ENCODE measurements at places on chromosomes 3 and 15.

DNA sequence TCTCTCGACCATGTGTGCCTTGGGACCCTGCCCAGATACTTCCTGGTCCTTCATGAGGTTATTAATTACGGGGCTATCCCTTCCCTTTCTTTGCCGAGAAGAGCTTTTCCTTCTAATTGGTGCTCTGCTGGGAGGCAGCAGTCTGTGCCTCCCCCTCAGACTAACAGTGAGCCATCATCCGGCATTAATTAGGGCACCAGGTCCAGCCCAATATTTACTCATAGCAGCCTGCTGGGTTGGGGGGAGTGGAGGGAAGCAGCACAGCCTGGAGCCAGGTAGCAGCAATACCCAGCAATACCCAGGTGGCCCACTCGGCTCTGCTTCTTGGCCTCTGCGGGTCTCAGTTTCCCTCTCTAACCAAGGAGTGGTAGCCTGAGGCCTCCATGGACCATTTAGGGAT, 20.1 kb downstream of the CACNA2D2 start:
- no peak for DNase-seq

GRCh38 chr3:11346416-11346815, 74.2 kb downstream of the ATG7 start:
- DNase-seq, result no peak

GRCh38 chr15:65916664-65917406, 47.5 kb downstream of the RAB11A start:
- DNase-seq, result peak; percentile 67

GRCh38 chr3:126498929-126499328, 18.6 kb downstream of the UROC1 start:
- no peak for DNase-seq

GRCh38 chr3:173538410-173538809, 140.9 kb downstream of the NLGN1 start:
- peak; percentile 2 for DNase-seq

GRCh38 chr15:31325595-31326155, 960 bp upstream of the KLF13 start:
- DNase-seq, result peak; percentile 6

GRCh38 chr15:74826364-74826819, at the start of gene CPLX3:
TSS of gene CPLX3 (plus strand) at chr15:74826627. CDS start at chr15:74826704, 77 bp downstream.
- DNase-seq, result no peak

- DNase-seq, result no peak
Observed at GRCh38 chr3:116390318-116390717, 55.0 kb downstream of the LSAMP start.

DNA sequence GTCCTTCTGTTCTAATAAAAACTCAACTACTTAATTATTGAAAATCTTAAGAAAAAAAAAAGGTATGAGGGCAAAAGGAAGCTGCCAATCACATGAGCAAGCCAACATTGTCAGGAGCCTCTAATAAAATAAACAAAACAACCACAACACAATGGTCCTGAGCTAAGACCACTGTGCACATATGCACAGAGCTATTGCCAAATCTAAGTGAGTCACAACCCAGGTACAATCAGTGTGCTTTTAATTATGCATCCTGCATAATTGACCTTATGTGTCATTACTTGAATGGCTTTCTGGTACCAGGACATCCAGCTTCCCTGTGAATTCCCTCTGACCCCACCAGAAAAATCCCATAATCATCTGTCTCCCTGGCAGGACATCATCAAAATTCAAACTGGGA, 639.8 kb downstream of the MAGI1 start:
- DNase-seq, result peak; percentile 57

Data from SW480 (cell line).